ENCODE measurements at places on chromosomes 5 and 9.
A peak's percentile ranks its signal among the peaks of the same experiment; 100 is the strongest.

- DNase-seq = no peak
Measured at GRCh38 chr5:135162661-135163265, 128.7 kb upstream of the PITX1 start.

- DNase-seq = no peak
Measured at GRCh38 chr9:127196826-127197145, 67.8 kb upstream of the GARNL3 start.

- no peak for DNase-seq
Measured at GRCh38 chr9:120869726-120870125, 7.3 kb downstream of the PHF19 start.

DNA sequence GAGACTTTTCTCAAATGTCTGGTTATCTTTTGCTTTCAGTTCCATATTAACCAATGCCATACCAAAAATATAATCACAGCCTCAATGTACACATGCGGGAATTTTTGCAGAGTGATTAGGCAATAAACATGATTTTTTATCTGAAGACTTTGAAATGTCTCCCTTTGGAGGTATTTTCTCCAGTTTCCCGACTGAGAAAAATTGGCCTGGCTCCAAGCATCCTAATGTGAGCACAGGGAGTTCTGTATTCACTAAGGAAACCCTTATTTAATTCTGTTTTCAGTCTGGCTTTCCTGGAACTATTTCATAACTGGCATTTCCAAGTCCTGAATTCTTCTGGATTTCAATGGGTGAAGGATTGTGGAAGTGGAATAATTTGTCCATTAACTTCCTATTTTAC is 8.5 kb downstream of the HCN1 start:
- DNase-seq = no peak

DNA sequence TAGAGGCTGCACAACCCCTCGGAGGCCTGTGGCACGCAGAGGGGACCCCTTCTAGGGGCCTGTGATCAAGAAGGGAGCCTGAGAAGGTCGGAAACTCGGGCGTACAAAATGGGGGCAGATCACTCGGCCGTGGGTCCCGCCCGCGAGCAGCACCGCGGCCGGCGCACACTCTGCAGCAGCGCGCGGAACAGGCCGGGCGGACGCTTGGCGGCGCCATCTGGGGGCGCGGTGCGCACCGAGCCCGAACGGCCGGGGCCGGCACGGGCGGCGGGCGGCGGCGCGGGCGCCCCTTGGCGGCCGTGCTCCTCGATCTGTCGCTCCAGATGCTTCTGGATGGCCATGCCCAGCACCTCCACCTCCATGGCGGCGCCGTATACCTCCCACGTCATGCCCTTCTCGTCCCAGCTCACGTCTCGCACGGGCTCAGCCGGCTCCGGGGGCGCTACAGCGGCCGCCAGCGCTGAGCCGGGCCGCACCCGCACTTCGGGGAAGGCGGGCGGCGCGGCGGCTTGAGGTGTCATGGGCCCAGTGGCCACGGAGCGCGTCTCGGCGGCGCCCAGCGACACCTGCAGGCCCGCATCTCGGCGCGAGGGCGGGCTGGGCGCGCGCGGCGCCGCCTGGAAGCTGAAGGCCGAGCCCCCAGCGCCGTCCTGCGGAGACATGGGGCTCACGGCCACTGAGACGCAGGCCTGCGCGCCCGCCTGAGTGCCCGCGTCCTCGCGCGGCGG is 13.1 kb downstream of the GPRIN1 start:
- peak; percentile 60 for DNase-seq

GRCh38 chr9:27383524-27383923 is 86.6 kb upstream of the EQTN start:
- DNase-seq = no peak

DNA sequence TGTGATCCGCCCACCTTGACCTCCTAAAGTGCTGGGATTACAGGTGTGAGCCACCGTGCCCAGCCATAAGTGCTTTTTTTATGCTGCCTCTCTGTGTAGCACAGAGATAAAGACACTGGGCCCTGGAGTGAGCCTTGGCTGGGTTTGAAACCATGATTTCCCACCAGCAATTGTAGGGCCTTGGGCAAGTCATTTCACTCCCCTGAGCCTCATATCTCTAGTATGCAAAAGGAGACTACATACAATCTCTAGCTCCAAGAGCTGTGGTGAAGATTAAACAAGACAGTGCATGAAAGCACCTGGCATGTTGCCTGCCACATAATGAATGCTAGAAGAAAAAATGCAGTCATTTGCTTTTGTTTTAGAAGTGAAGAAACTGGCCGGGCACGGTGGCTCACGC is 3.9 kb downstream of the FABP6 start:
- no peak for DNase-seq

- DNase-seq = no peak
Measured at GRCh38 chr5:68070591-68071281, 144.8 kb upstream of the PIK3R1 start.

DNA sequence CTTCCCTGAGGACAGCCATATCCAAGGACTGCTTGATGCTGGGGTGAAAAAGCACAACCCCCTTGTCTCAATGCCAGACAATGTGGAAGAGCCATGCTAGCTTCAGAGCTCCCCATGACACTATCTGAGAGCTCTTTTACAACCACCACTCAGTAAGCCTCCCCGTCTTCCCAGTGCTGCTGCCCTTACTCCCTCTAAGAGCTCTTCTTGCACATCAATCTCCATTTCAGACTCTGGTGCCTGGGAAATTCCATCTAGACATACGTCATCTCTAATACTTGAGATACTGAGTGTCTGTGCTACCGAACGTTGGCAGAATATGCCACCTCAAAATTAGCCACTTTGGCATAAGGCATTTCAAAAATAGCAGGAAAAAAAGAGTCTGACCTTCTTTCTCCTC is 94.5 kb downstream of the EDIL3 start:
- no peak for DNase-seq

DNA sequence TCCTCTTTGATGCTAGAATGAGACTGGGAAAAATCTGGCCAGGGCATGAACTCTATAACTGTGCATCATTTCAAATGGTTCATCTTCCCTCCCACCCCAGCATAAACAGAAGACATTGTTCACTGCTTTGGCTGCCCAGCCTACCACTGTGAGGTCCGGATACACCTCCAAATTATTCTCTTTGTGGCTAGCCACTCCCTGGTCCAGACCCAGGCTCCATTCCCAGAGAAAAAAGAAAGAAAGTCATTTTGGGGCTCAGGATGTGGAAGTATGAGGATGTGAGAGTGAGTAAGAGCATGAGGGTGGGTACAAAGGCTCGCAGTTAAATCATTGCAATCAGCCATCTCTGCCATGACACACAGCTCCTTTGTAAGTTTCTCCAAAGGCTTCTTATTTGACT is 559.2 kb downstream of the PSAT1 start:
- no peak for DNase-seq

GRCh38 chr9:138070815-138071214 is 193.2 kb downstream of the CACNA1B start:
- no peak for DNase-seq

GRCh38 chr5:87154191-87154590 is 113.5 kb upstream of the RASA1 start:
- no peak for DNase-seq

All from activated effector memory CD4-positive, alpha-beta T cell treated with Interleukin-2 at 50 U/mL for 16 hours (primary cell).